Activated T-helper 1 cell treated with Interleukin-2 at 50 U/mL for 16 hours (primary cell): ENCODE measurements at places on chromosomes 4 and X.

DNA sequence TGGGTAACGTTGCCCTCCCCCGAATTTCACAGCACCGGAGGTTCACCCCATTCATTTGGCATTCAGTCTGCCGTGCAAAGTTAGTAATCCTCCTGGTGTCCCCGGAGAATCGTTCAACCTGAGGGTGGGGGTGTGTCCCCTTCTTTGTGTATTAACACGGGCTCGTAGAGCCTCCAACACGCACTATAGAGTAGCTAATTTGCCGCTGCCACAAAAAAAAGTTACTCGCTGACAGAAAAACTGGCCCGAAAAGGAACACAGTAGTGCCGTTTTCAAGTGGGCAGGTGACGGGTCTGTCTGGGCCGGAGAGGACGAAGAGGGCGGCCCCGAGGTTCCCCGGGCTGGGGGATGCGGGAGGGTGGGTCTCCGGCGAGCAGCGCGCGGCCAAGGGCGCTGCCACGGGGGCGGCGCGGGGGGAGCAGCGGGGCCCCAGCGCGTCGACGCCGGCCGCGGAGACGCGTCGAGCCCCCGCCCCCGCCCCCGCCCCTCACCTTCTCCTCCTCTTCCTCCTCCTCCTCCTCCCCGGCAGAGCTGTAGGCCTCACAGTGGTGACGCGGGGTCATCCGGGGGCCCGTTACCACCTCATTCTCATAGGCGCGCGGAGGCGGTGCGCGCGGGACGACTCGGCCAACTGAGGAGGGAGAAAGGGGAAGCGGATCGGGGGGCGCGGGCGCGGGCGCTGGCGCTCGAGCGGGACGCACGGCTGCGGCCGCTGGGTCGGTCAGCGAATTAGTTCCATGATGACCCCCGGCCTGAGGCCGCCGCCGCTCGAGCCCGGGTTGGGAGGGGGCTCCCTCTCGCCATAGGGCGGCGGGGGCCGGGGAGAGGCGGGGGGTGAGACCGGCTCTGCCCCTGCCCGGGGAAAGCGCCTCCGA, 571 bp downstream of the CCNI start:
- DNase-seq: peak; percentile 68

DNA sequence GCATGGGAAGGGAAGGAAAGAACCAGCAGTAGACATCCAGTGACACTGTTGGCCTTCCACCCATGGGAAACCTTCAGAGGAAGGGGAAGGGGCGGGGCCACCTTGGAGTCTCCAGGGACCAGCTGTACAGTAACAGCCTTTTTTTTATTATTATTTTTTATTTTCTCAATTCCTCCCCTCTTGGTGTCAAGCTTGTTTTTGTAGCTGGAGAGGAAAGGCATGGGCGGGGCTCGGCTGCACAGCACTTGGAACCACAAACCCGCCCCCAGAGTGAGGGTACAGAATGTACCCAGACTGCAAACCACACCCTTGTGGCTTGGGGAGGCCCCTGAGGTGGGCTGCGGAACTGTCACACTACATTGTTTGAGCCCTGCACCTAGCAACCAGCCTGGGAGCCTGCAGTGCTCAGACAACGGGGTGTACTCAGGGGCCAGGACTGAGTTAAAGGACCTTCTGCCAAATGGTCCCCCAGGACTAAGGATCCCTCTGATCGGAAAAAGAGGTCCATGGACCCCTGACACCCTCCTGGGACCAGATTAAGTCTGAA, 45.7 kb downstream of the PRPS1 start:
- peak; percentile 87 for DNase-seq

- DNase-seq: no peak
Observed at GRCh38 chr4:139562067-139562684, 6.2 kb upstream of the SETD7 start.

- DNase-seq: no peak
Observed at GRCh38 chrX:54447461-54447860, 7.3 kb downstream of the TSR2 start.

DNA sequence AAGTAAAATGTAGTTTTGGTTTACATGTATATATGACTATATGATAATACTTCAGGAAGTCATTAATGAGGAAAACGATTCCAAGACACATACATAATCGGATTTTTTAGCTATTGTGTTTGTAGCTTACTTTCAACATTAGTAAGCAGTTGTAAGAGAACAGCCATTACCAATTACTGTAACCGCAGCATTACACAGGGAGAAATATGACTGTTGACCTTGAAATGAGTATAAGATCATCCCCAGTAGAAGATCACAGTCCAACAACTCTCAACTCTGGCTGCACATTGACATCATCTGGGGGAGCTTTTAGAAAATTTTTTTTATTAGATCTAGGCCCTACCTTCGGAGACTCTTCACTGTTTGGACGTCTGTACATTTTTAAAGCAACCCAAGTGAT, 762.0 kb upstream of the MAGEB2 start:
- DNase-seq: no peak

GRCh38 chrX:84873176-84873575, 130.5 kb upstream of the APOOL start:
- no peak for DNase-seq

DNA sequence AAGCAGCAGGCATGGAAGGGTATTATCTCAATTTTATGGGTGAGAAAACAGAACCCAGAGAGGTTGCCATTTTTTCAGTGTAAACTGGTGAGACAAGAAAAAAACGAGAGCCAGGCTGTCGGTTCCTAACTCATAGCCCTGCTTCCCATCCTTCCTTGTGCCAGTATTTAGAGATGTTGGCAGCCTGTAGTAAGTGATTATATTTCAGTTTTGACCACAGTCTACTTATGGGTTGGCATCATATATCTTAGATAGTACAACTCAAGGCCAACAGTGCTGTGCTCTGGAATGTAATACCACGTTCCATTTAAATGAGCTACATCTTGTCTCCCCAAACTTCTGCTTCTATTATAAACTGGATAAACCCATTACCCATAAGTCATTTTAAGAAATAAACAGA, 40.8 kb downstream of the XK start:
- DNase-seq: no peak

- DNase-seq: no peak
Observed at GRCh38 chr4:153785910-153786721, 2.8 kb downstream of the SFRP2 start.

GRCh38 chr4:66653937-66654336, 891.4 kb downstream of the CENPC start:
- DNase-seq: no peak

DNA sequence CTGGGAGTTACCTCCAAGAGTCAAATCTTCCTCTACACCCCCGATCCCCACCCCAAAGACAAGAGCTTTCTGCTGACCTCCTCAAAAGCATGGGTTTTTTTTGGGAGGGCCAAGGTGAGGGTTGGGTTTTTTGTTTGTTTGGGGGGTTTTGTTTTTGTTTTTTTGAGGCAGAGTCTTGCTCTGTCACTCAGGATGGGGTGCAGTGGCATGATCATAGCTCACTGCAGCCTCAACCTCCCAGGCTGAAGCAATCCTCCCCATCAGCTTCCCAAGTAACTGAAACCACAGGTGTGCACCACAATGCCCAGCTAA, 18.7 kb upstream of the WFS1 start:
- no peak for DNase-seq

GRCh38 chrX:23012162-23012561, 12.4 kb downstream of the DDX53 start:
- no peak for DNase-seq

GRCh38 chr4:2253160-2254084, 8.5 kb downstream of the MXD4 start:
- no peak for DNase-seq

DNA sequence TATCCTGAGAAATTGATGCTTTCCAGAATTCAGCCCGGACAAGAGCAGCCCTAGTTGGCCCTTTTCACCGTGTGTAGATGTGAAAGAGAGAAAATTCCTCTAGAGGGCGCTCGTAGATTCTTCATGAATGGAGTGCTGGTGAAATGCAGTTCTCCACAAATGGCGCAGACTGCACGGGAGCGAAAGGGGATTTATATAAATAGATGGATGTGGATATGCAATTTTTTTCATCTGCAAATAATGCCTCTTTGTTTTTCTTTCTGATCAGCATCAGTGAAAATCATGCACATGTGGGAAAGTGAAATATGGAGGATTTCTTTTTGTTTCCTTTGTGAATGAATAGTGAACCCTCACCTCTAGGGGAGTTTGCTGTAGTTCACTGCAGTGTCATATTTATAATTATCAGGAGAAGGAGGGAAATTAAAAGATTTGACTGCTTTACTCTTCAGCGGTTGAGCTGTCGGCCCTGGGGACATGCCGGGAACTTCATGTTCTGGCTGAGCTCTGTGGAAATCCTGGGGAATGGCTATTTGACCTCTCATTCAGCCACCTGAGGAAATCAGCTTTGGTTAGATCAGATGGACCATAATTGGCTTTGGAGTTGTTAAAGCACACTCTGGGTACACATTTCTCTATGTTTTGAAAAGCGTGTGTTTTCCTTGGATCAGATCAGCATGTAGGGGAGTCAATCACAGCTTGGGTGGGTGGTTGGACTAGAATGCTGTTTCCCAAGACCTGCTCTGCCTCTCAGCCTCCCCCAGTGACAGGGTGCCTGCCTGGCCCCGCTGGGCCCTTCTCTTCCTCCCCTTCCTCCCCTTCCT, 115.0 kb upstream of the SHISA3 start:
- no peak for DNase-seq

DNA sequence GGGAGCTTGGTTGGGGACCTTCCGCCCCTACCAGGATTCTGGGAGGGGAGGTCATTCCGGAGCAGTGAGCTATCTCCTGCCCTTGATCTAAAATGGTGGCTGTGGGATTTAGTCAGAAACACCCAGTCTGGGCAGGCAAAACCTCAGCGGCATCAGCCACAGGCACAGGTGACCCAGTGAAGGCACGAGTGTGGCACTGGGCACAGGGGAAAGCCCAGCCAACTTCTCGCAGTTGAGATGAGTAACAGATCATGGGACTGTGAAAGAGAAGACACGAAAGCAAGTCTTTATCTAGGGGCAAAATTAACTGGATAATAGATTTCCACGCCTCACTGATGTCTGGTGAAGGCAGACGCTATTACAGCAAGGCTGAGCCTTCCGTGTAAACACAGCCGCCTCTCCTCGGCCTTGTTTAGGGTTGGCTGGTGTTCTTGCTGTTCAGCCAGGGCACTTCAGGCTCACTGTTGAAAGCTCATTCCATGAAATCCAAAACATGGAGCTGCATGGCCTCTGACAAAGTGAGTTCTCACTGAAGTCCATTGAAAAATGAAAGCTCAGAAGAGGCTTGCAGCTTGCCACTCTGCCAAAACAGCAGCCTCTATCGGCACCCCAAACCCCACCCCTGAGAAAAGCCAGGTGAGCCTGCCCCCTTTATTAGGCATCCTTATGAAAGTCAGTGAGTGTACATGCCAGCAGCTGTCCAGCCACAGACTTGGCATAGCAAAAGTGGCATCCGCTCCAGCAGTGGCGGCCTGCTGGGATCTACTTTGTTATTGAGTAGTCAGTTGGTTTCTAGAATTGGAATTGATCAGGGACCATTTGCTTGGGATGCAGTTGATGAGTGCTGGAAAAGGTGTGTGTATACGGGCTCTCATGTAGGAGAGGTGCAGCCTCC, 102.3 kb upstream of the MTM1 start:
- DNase-seq: no peak

GRCh38 chr4:32789026-32789608, 2068.9 kb downstream of the PCDH7 start:
- DNase-seq: no peak
